ENCODE measurements at places on chromosomes 7 and 10. TPM values are rescaled to one million over a fixed set of nuclear protein-coding genes. Genes with fewer than 3 reads are reported as not detected.

- no peaks in the 10 kb centered on the region for H3K36me3 ChIP-seq
- no peaks in the 10 kb centered on the region for H3K4me1 ChIP-seq
- H3K4me3 ChIP-seq = no peak overlapping the region
- no peaks in the 10 kb centered on the region for H3K27me3 ChIP-seq
- no peak overlapping the region for H3K27ac ChIP-seq
Observed at GRCh38 chr7:27704422-27705199, 35.4 kb upstream of the TAX1BP1 start.

DNA sequence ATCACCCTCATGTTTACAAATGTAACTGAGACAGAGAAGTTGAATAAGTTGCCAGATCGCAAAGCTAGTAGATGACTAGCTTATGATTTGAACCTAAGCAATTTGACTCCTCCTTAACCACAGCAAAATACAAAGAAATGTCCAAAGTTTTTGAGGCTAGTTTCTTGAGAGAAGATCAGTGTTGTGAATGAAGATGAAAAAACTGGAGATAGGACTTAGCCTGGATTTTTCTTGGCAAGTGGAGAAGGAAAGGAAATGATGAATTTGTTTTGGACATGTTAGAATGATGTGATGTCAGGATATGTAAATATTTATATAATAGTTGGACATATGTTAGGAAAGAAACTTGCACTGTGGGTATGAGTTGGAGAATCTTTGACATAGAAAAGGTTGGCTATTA is 149.8 kb downstream of the LSMEM1 start:
- H3K36me3 ChIP-seq = no peaks in the 10 kb centered on the region

Gene VPS41
- total RNA-seq = 52.5 TPM

Gene POM121C
- total RNA-seq = 31.3 TPM

Gene ERVW-1
- total RNA-seq = not detected

Measured in thoracic aorta (tissue), 2 donors.